ENCODE measurements at places on chromosomes 11 and 22.

GRCh38 chr22:23767673-23768548, at the start of gene CHCHD10:
Gene CHCHD10, minus strand, starts transcription at chr22:23767972. Its CDS starts 98 bp downstream, at chr22:23767874.
- peak; percentile 89 for DNase-seq

DNA sequence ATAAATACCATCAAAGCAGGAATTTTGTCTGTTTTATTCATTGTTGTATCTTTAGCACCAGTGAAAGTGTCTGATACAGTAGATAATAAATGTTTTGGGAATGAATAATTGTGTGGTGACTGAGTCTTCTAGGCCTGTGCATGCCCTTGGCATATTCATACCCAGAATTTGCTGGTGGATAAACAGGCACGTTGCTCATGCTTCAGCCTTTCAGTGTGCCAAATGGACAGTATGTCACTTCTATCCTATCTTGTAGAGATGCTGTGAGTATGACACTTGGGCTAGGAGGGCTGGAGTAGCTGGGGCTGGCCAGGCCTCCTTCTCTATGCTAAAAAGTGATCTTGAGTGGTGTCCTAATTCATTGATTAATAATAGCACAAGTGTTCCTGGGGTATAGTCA, 287.3 kb upstream of the DDI1 start:
- no peak for DNase-seq

DNA sequence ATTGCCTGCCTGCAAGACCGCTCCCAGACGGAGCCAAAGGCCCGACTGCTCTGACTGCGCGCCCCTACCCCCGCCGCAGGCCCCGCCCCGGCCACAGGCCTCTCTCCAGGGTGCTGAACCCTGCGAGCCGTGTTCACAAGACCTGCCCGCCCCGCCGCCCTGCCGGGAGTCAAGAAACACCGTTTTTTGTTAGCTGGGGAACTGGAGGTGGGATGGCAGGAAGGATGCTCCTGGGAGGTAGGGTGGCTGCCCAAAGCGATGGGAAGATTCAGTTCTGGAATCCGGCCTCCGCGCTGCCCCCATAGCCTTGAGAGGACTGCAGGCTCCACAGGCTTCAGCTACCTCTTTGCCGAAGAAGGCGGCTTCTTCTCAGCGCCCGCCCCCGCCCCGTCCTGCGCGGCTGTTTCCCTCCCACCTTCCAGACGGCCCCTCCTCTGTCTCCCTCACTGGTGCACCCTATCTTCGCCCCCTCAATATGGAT, 2.7 kb upstream of the PDE2A start:
- no peak for DNase-seq

DNA sequence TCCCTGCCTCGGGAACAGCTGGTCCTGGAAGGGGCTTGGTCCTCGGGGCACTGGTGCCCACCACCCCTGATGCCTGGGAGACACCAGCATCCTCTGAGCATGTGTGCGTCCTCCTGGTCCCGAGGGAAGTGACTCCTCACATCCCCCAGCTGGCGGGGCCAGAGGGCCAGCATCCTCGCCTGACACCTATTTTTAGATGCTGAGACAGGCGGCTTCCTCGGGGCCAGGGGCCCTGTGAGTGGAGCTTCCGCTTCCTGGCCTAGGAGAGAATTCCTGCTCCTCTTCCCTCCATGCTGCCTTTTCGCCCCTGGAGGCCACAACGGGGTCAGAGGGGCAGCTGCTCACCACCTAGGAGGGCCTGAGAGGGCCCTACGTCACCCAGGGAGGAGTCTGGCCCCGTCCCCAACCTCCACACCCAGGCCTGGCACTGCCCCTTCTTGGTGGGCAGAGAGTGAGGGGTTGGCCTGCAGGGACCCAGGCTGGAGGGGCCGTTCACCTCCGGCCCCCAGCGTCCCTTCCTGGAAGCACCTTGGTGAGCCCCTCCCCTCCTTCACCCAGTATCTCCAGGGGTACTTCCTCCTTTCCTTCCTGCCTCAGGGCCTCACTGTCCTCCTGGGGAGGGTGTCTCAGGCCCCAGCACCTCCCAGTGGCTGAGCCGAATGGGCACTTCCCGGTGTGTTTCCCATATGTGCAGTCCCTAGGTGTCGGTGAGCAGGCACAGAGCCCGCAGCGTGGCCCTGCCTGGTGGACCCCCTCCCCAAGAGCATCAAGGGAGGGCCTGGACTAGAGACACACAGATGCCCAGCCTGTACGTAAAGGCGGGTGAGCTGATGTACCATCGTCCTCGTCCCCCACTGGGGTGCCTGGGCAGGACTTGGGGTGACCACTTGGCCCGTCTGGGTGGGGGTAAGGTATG, 6.1 kb downstream of the CD81 start:
- no peak for DNase-seq

DNA sequence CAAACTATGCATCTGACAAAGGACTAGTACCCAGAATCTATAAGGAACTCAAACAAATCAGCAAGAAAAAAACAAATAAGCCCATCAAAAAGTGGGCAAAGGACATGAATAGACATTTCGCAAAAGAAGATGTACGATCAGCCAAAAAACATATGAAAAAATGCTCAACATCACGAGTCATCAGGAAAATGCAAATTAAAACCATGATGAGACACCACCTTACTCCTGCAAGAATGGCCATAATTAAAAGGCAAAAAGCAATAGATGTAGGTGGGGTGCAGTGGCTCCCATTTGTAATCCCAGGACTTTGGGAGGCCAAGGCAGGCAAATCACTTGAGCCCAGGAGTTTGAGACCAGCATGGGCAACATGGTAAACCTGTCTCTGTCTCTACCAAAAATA, 10.4 kb upstream of the OR10V1 start:
- no peak for DNase-seq

DNA sequence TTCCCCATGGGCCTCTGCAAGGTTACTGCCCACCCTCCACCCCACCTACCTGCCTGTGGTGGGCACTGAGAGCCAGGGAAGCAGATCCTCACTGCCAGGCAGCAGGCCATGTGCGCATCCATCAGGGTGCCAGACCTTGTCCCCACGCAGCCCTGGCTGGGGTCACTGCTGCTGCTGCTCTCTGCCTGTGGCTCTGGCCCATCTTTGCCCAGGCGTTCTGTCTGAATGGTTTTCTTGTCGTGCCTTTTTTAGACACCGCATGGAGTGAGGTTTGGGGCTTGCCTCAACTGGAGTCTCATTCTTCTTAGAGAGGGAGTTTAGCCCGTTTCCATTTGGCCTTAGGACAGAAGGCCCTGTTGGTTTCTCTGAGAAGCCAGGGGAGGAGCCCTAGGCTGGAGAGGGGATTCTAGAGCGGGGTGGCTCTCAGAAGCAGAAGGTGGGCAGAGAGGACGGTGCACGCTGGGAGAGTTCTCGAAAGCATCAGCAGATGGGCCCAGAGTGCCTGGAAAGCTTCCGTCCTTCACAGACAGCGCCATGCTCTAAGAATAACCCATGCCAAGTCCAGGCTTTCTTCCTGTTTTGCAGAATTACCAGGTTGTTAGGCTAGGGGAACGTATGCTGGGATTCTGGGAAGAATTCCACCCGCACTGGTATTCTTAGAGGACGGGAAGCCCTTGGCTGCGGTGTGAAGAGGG, 8.1 kb downstream of the TANGO2 start:
- DNase-seq = no peak

DNA sequence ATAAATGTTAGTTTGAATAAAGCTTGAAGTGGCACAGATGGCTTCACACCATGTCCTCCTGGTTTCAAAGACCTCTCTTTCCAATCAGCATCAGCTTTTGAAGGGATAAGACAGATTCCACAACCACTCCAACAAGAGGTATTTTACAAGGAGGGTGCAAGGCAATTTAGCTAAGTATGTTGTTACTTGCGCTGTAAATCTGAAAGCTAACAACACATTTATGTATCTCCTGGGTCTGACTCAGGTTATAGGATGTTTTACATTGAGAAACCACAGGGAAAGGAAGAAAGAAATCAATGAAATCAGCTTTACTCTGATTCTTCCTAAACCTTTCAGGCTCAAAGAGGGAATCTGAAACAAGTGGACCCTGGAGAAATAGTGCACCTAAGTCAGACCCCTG, 12.1 kb downstream of the CWC15 start:
- DNase-seq = no peak

GRCh38 chr11:24747275-24748251, 250.7 kb downstream of the LUZP2 start:
- DNase-seq = no peak

- no peak for DNase-seq
Measured at GRCh38 chr22:37234736-37235711, 9.0 kb downstream of the RAC2 start.

- DNase-seq = no peak
Measured at GRCh38 chr11:69352715-69353319, 58.9 kb downstream of the MYEOV start.

DNA sequence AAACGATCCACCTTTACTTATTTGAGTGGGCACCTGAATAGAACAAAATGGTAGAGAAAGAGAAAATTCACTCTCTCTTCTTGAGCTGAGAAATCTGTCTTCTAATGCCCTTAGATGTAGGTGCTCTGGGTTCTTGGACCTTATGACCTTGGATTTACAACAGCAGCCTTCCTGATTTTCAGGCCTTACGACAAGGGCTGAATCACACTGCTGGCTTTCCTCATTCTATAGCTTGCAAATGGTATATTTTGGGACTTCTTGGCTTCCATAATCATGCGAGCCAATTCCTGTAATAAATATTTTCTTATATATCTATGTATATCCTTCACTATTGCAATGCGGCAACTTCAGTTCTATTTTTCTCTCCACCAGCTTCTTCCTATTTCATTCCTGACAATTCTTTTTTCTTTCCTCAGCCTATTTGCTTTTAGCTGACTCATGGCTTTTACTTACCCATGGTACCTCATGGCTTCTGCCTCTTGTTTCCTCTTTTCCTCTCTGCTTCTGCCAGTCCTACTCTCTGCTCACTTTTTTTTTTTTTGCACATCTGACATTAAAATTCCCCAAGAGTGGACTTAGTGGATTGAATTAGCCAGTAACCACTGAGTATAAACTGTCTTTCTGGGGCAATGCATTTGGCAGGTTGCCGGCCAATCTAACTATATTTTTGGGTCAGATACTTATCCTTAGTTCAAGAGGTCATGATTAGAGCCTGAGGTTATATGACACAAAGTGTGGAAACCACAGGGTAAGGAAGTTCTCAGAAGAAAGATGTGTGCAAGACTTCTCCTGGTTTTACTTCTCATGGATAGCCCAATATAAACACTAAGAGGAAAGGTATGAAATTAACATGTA, 359.5 kb downstream of the TMEM135 start:
- DNase-seq = no peak

- DNase-seq = no peak
Measured at GRCh38 chr11:41320238-41320637, 139.2 kb downstream of the LRRC4C start.

DNA sequence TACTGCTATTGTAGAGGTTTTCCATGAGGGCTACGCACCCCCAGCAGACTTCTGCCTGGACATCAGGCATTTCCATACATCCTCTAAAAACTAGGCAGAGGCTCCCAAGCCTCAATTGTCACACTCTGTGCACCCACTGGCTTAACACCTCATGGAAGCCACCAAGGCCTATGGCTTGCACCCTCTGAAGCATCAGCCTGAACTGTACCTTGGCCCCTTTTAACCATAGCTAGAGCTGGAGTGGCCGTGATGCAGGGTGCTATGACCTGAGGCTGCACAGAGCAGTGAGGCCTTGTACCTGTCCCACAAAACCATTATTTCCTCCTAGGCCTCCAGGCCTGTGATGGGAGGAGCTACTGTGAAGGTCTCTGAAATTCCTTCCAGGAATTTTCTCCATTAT, 33.9 kb downstream of the AAMDC start:
- no peak for DNase-seq

DNA sequence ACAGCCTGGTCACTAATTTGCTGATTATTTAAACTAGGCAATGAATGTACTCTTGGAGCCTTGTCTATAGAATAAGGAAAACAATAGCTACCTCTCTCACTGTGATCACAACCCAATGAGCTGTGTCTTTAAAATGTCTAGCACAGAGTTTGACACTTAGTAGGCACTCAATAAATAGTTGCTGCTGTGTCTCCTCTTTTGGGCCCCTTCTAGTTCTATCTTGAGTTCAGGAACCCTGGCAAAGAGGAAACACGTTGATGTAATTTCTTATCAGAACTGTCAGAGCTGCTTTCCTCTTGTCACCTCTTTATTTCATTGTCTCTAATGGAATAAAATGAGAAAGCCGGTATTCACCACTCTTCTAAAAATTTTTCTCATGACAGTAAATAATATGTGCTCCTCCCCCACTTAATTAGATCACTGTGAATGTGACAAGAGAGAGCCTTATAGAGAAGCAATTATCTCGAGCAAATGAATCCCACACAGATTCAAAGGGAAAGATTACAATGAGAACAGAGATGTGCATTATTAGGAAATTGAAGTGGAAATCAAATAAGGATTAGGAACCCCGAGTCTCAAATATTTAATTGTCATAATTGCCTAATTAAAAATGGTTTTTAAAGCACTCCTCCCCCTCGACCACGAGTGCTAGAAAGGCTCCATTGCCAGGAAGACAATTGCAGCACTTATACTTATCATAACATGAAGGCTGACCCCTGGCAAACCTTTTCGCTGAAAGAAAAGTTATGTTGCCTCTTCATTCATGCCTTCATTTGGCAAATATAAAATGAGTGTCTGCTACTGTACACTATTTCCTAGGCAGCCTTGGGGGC, 175.0 kb upstream of the BDNF start:
- no peak for DNase-seq

DNA sequence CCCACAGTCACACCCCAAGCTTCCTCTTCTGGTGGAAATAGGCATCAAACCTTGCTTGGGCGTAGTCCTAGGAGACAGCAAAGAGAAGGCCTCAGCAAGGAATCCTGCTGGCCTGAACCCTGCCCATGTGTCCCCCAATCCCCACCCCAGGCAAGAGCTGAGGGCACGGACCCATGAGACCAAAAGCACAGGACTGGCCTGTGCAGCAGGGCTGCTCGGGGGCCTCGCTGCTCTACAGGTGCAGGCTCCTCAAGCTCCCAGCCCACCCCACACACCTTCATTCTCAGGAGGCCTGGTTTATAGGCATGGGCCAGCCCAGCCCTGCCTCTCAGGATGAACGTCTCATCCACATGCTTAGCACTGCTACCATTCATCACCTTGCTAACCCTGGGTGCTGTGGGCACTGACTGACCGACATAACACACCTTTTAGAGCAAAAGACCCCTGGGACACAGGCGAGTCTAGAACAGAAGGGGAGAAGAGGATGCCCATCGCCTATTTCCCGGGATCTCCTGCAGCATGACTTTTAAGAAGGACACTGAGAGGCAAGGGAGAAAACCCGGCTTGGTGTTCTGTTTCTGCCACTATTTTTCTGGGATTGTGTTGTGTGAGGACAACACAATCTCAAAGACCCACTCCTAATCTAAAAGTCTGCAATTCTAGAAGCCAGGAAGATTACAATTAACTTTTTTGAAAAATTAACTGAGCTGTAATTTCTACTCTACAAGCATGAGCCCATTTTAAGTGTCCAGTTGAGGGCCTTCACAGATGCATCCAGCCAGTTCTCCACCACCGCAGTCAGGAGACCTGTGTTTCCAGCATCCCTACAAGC, 15.4 kb downstream of the TCIRG1 start:
- no peak for DNase-seq

- no peak for DNase-seq
Measured at GRCh38 chr11:35168671-35169070, 29.7 kb downstream of the CD44 start.

- DNase-seq = no peak
Measured at GRCh38 chr11:58465690-58466089, 23.7 kb upstream of the OR5B12 start.

Measured in WERI-Rb-1 (cell line).